ENCODE measurements at places on chromosomes 7 and 10.
A peak's percentile ranks its signal among the peaks of the same experiment; 100 is the strongest.

GRCh38 chr10:111076682-111077478, at the start of gene ADRA2A:
Gene ADRA2A, plus strand, starts transcription at chr10:111077029. Its CDS starts 968 bp downstream, at chr10:111077997.
- peak; percentile 48 for DNase-seq

- no peak for DNase-seq
Observed at GRCh38 chr7:155009570-155010157, 6.7 kb upstream of the PAXIP1 start.

DNA sequence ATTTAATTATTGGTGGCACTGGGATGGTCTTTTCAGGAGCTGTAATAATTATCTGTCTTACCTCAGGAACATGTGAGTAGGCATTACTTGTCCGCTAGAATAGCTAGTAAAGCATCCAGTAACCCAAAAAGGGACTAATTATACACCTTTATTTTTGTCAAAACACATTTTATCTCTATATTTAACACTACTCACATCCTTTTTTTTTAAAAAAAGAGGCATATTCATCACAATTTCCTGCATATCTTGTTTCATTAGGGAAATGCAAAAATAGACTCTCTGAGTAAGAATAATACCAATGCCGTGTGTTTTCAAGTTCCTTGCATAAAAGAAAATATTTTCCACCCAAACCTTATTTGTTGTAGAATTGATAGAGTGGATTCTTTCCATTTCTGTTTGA, 99.5 kb downstream of the VTI1A start:
- no peak for DNase-seq

- DNase-seq, result no peak
Observed at GRCh38 chr7:47143339-47143738, 438.6 kb downstream of the TNS3 start.

GRCh38 chr10:32948451-32948850, 9.6 kb downstream of the ITGB1 start:
- no peak for DNase-seq

DNA sequence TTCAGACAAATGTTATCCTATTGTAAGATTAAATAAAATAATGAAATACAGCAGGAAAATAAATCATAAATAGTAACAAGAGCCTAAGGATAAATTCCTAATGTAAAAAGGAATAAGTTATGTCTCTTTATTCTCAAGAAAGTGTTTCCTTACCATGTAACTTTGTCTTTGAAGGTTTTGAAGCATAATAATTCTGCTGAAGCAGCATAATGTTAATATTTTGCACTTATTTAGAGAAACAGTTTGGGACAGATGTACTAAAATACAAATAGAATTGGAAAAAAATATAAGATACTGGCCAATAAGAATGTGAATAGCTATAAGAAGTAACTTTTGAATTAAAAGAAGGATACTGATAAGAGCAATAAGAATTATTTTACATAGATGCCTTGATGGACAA, 45.7 kb downstream of the GRM3 start:
- DNase-seq, result no peak

Measured in HTR-8/SVneo (cell line).